ENCODE measurements at places on chromosomes 3 and 15.

GRCh38 chr15:58019503-58020376 lies 45.8 kb downstream of the ALDH1A2 start:
- DNase-seq: no peak

DNA sequence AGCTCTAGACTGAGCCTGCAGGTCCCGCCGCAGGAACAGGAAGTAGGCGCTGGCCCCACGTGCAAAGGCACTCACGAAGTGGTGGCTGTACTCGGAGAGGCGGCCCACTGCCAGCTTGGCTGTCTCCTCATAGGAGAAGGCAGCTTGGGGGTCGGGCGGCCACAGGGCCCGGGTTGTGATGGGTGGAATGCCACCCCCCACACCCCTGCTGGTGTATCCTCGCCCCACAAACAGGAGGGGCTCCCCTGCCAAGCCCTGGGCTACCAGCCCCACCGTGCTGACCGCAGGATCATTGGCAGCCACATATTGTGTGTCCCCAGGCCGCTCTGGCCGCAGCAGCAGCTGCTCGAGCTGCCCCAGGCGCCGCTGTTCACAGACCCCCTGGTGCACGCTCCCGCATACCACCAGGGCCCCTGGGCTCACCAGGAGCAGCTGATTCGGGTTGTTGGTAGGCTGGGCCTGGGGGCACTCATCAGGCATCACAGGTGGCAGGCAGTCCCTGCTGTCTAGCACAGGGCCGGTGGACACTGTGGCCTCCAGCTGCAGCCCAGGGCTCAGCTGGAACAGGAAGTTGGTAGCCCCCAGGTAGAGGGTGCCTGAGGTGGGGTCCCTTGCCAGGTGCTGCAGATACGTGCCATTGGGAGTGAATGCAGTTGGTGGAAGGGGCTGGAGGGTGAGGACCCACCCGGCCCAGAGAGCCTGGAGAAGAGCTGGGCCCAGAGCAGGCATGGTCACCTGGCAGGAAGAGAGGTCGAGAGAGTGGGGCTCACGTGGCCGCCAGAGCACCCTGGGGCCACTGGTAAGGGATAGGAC lies 5.8 kb downstream of the PLXNB1 start:
- DNase-seq: no peak

DNA sequence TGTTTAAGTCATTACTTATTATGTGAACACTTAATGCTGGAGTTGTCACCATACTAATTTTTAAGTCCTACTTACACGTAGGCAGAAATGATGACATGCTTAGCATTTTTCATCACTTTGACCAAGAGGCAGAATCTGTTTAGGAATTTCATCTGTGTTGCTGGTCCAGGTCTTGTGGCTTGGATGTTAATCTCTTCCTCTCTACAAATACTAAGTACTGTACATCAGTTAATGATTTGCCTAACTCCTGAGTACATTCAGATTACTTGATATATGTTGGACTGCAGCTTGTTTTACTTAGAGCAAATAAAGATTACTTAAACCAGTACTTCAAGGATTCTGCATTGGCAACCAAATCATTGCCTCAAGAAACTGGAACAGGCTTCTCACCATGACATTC lies 8.6 kb downstream of the SNRK start:
- DNase-seq: no peak

DNA sequence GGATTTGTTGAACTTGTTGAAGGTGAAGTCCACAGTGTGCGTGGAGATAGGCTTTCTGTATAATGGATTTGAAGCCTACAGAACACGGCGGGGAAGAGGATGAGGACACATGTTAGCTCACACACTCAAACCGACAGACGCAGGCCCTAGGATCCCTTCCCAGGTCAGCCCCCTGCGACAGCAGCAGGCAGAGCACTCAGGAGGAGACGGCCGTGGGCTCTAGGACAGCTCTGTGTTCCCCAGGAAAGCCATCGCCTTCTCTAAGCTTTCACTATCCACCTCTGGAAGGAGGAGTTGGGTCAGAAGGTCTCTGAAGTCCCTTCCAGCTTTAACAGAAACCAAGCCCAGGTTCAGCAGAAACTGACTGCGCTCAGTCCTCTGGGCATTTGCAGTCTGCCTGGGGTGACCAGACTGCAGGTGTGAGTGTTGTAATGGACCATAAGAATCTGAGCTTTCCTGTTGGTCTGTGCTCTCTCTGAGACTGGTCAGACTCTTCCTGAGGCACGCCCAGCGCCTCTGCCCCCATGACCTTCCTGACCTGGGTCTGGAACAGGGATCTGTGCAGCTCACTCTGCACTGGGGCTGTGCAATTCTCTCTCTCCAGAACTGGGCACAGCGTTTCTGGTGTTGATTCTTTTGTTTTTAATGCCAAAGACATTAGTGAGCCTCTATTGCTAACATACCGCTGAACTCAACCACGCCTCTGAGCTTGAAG lies 33.5 kb downstream of the UMPS start:
- DNase-seq: no peak

- peak; percentile 55 for DNase-seq
Observed at GRCh38 chr15:84685304-84685703, 27.3 kb upstream of the NMB start.

DNA sequence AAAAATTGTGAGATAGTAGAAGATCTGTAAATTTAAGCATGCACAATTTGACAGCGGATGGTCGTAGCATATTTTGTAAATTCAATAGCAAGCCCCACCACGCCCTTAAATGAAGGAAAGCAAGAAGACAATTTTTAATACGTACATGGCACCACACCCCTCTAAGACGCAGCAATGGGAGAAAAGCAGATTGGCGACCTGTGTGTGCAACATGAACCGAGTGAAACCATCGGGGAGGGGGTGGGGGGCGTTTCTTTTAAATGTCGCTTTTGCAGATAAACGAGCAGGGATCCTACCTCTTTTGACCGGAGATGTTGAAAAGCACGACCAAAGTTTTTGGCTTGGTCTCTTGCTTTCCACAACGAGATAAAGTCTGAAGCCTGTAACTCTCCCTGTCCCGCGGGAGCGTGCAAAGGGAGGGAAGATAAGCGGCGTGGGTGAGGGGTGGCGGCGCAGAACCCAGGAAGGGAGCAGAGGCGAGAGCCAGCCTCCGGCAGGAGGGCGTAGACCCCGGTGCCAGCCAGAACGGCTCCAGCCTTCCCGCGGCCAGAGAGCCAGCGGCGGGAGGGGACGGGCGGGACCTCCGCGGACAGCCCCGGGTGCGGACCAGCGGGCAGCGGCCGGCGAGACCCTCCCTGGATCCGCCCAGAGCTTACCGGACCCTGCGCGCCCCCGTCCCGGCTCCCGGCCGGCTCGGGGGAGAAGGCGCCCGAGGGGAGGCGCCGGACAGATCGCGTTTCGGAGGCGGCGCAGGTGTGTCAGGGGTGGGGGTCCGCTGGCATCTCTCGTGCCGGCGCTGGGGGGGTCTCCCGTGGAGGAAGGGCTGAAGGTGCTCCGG lies at the start of gene CHL1:
Gene CHL1 (plus strand): TSS at position 453 of the 838 bp plus-strand sequence. CDS start 123,014 bp downstream, outside the sequence.
- DNase-seq: no peak

Data from GM04503 (cell line).